Stimulated activated CD8-positive, alpha-beta memory T cell treated with anti-CD3 and anti-CD28 coated beads, Interleukin-2, amount 100 ng/mL, for 1 hour (primary cell): ENCODE measurements at places on chromosomes 4 and X.

DNA sequence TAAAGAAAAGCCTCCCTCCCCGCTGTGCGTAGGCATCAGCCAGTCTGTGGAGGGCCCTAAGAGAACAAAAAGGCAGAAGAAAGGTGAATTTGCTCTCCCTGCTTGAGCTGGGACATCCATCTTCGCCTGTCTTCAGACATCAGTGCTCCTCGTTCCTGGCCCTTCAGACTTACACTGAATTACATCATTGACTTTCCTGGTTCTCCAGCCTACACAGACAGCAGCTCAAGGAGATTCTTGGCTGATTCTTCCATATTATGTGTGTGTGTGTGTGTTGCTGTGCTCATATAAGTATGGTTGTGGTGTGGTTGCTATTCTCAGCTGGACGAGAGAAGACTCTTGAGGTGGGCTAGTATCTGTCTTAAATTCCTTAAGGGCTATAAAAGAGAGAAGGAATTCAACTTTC, 35.5 kb upstream of the CD99L2 start:
- DNase-seq: no peak

DNA sequence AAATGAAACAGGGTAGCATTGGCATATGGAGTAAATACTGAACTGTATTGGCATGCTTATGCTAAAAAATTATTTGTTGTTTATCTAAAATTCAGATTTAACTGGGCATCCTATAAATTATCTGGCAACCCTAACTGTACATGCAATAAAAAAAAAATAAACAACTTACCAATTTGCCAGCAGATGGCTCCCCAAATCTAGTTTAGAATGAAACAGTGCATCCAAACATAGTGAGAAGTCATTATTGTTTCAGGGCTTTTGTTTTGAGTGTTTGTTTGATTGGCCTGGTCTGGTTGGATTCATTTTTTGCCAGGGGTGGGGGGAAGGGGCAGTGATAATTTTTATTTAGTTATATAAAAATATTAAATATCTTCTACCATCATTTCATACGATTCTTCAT, 12.8 kb upstream of the NSUN7 start:
- no peak for DNase-seq

- DNase-seq: no peak
These were observed 359 bp upstream of the GAB3 start for GRCh38 chrX:154751203-154751668.

GRCh38 chr4:168664242-168664891, 167.5 kb downstream of the PALLD start:
- no peak for DNase-seq

GRCh38 chrX:139581068-139581467, 50.5 kb downstream of the F9 start:
- no peak for DNase-seq

GRCh38 chr4:17276776-17277175, 235.1 kb downstream of the QDPR start:
- DNase-seq: no peak

DNA sequence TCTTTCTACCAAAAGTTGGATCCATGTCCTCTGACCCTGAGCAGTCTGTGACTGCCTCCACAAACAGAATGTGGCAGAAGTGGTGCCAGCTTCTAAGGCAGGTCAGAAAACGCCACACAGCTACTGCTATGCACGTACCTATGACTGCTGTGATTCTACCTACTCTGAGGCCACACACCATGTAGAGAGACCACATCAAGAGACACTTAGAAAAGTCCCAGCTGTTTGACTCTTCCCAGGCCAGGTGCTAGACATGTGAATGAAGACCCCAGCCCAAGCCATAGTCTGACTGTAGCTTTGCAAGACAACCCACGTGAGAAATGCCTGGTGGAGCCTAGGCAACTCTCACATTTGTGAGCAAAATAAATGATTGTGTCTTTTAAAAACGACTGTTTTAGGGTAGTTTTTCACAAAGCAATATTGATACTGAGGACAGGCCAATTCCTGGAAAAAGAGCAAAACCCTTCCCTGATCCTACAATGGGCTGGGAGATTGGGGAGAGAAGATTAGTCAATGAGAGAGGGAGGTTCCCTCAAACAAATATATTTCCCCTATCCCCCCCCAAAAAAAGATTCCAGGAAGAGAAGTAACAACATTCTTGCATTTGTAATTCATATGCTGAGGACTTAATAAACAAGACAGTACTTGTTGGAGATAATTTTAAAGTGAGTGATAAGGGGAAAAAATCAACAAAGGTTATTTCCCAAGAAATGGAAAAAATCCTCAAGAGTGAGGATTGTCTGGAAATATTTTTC, 33.3 kb downstream of the FRYL start:
- DNase-seq: no peak

DNA sequence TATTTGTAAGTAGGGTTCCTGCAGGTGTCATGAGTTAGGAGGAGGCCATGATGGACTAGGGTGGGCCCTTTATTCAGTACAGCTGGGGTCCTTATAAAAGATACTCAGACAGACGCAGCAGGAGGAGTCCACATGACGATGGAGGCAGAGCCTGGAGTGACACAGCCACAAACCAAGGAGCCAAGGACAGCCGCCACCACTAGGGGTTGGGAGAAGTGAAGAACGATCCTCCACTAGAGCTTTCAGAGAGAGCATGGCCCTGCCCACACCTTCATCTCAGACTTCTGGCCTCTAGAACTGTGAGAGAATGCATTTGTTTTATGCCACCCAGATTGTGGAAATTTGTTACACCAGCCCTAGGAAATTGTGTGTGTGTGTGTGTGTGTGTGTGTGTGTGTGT, 31.1 kb downstream of the JAKMIP1 start:
- DNase-seq: no peak

- DNase-seq: no peak
These were observed 207.0 kb downstream of the NSUN7 start for GRCh38 chr4:40956721-40957255.

DNA sequence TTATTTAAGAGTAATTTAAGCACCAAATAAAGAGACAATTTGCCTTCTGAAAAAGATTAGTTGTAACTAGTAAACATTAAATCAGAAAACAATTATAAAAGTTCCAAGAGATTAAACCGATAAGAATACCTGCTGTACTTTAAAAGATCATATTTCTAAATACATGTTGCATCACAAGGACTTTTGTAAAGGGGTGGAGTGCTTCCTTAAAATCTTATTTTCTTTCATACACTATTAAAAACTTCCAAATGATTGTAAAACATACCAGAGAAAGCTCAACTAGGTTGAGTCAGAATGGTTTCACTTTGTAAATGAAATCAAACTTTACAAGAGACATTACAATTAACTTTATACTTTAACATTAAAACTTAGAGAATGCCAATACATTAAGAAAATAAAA, 41.8 kb downstream of the ACSL4 start:
- no peak for DNase-seq

GRCh38 chrX:72243472-72243871, 4.6 kb upstream of the ERCC6L start:
- DNase-seq: no peak

DNA sequence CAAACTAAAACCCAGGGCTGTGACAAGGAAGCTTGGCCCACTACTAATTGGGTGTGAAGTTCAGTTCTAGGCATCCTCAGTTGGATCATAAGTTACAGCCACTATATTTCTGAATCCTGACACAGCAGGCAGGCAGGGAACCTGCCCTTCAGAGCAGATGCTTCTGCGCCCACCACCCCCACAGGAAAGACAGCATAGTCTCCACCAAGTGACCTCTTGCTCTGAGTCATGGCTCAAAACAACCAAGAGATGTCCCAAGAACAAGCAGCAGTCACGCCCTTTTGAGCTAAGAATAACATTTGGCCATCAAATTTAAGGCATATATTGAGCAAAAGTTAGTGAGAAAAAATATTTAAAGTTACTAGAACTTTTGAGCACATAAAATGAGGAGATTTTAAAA, 170.7 kb upstream of the SMARCAD1 start:
- DNase-seq: no peak

DNA sequence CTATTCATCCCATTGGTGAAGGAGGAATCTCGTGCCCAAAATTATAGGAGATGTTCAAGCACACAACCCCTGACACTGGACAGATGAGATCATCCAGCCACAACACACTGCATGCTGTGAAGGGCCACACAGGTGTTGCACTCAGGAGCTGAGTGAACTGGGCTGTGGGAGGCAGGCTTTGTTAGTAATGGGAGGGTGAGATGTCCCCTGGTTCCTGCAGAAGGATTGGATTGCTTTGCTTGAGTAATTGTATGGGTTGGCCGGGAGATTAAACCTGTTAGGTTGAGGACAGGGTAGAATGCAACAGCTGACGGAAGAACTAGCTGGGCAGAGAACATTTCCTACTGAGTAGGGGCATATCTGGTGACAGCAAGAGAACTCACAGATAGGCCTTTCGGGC, 152.2 kb downstream of the TACR3 start:
- DNase-seq: no peak

- no peak for DNase-seq
These were observed 355.0 kb downstream of the PPP1R2C start for GRCh38 chrX:42422961-42423360.

DNA sequence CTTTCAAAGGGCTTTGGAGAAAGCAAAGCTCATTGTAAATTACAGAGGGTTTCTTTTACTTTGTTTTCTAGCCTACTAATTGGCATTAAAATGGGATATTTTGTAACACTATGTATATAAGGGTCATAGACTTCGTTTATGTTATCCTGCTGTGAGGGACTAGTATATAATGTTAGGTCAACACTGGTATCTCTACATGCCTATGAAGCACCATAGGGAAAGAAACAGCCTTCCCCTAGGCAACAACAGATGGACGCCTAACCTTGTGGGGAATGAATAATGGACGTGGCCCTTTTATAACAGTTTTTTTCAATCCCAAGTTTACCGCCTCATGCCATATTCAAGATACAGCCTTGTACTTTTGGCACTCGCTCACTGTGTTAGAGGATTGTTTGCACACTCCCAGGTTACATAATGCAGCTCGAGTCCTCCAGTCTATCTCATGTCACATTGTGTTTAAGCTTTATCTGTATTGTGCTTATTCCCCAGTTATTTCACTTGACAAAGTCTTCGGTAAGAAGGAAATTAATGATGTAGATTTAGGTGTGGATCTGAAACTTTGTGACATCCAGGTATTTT, 711.0 kb downstream of the RPA4 start:
- DNase-seq: no peak

GRCh38 chr4:127667116-127667515, 34.4 kb downstream of the INTU start:
- no peak for DNase-seq

DNA sequence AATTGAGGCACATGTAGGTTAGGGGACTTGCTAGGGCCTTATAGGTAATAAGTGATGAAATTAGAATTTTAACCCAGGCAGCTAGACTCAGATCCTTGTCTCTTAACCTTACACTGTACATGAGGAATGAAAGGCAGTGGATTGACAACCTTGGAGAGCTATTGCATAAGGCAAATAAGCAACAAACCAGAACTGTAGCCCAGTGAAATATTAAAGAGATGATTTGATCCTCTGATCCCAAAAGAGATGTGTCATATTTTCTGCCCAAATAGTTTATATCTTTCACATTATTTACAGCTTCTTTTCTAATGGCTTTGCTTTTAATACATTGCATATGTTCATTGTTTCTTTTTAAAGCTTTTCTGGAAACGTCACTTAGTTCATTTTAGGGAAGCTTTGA, 252.6 kb downstream of the ANK2 start:
- DNase-seq: no peak

DNA sequence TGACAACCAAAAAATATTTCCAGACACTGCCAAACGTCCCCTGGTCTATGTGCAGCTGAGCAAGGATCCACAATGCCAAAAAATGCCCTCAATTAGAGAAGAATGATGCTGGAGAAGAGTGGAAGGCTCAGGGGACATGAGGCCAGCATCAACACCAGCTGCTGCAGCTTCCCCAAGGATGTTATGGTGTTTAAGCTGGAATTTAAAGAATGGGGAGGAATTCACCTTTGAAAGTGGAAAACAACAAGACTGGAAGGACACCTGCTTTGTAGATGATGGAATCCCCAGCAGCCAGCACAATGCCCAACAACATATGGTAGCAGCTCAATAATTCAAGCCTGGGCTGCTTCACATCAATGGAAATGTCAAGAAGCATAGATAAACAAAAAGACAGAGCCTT, 20.3 kb upstream of the SMPX start:
- no peak for DNase-seq

GRCh38 chr4:137961051-137961438, 281.1 kb downstream of the SLC7A11 start:
- no peak for DNase-seq

DNA sequence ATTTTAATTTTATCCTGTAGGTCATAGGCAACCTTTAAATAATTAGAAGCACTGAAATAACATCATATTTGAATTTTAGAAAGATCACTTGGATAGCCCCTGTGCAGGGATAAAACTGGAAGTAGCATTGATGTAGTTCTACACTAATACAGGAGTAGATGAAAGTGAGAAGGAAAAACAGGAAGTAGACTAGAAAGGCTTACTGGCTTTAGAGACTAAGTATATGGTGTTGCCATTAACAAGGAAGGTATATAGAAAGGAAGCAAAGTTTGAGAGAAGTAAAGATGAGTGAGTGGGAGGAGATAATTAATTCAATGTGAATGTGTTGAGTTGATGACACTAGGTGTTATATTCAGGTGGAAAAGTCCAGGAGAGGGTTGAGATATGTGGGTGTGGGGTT, 73.1 kb upstream of the EPGN start:
- DNase-seq: no peak

- no peak for DNase-seq
These were observed 298.3 kb downstream of the EVC2 start for GRCh38 chr4:5409972-5410618.

DNA sequence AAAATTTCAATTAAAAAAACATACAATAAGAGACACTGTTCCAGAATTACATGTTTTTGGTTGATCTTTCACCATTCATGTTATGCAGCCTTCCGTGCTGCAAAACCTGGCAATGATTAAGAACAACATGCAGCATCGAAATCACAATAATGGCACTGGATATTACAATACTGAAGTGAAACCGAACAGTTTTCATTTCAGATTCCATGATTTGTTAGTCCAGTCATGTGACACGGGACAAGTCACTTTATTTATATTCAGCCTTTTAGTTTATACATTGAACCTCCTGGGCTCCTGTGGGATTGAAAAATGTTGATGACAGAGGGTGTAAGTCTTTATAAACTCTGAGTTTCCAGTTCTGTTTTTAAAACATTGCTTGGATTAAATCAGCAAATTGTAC, 142.5 kb upstream of the TTC29 start:
- DNase-seq: no peak

DNA sequence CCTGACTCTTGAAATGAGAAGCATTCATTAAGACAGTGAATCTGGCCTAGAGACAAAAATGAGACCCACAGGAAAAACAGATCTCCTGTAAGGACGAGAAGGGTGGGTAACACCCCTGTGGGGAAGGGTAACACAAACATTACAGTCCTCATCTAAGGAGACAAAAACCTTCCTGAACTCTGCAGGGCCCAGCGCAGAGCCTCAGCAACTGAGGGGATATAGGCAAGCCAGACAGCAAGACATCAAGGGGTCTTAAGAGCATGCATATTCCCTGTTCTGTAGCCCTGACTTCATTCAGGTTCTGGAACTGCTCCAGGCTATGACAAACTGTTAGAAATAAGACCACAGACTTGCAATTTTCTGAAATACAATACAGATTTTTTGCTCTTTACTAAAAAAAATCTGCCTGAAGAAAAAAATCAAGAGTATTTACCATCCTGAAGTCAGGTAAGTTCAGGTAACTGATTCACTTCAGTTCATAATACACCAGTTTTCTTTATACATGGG, 15.5 kb downstream of the COX18 start:
- DNase-seq: no peak

GRCh38 chr4:42995343-42995944, 102.9 kb downstream of the GRXCR1 start:
- no peak for DNase-seq

- no peak for DNase-seq
These were observed 20.9 kb downstream of the SPATA18 start for GRCh38 chr4:52071791-52072546.

- DNase-seq: no peak
These were observed 769 bp downstream of the TCEAL1 start for GRCh38 chrX:103629318-103630170.
